ENCODE measurements at places on chromosomes 11 and 22.

DNA sequence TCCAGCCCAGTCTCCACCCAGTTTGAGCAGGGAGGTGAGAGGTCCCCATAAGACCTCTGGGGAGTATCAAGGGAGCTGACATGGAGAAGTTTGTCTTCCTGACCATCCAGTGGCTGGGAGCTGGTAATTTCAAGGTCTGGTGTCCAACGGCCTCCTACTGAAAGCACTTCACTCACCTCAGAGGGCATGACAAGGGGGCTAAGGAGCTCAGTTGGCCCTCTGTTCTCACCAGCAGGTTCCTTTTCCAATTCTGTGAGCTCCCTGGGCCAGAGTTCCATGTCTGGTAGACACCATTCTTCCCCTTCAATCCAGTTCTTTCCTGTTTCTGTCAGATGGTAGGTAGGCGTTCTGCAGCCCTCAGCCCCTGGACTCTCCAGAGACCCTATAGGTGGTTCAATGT, 3.1 kb downstream of the SELENOH start:
- DNase-seq = no peak

GRCh38 chr11:18188796-18189195, 16.2 kb downstream of the MRGPRX4 start:
- no peak for DNase-seq

GRCh38 chr22:41504397-41504796, 35.5 kb downstream of the ACO2 start:
- no peak for DNase-seq

GRCh38 chr22:21834869-21835268, 32.6 kb downstream of the MAPK1 start:
- peak; percentile 53 for DNase-seq

DNA sequence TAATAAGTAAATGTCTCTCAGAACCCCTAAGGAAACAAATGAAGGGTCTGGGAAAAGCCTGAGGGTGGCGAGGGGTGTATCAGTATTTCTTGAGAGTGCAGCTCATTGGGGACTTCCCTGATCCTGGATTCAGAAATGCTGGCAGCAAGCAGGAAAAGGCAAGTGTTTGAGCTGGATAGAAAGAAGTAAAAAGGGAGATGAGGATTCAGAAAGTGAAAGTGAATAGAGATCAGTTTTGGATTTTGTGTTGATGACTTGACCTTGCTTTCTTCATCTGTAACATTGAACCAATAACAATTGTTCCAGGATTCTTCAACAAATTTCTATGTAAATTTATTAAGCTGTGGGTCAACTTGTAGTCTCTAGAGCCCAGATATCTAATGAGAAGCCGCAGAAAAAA, 66.9 kb upstream of the CTSC start:
- DNase-seq = no peak

DNA sequence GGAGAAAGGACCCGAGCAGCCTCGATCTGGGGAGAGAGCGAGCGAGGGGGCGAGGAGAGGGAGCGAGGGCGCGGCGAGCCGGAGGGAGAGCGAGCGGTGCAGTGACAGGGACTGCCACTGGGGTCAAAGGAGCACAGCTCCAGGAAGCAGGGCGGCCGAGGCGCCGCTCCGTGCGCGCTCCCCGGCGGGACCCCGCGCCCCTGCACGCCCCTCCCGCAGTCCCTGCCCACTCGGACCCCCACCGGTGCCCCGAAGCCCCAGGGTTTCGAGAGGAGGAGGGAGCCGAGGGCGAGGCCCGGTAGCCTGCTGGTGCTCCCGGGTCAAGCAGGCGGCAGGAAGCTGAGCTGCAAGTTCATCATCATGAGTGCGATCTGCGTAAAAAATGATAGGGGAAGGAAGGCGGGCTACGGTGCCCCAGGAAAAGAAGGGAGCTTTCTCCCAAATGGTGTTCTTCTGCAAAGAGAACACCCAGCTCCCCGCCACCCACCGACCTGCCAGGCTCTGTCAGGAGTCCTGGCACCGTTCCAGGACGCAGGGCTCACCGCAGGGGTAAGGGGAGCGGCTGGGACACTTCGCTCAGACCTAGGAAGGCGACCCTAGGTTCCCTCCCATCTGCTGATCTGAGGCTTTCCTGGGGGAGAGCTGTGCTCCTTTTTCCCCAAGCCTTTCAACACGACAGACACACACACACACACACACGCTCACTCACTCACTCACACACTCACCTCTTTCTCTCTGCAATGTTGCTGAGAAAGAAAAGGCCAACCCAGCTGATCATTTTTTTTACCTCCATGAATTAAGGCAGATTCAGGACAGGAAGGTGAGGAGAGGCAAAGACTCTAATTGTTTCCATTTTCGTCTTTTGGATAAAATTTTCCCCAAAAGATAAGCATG, at the start of gene MPPED2:
Gene MPPED2, minus strand, starts transcription at position 103 of the 894 bp plus-strand sequence. CDS start 5,980 bp downstream, outside the sequence.
- peak; percentile 42 for DNase-seq

GRCh38 chr11:104124979-104125378, 39.0 kb downstream of the PDGFD start:
- DNase-seq = no peak

DNA sequence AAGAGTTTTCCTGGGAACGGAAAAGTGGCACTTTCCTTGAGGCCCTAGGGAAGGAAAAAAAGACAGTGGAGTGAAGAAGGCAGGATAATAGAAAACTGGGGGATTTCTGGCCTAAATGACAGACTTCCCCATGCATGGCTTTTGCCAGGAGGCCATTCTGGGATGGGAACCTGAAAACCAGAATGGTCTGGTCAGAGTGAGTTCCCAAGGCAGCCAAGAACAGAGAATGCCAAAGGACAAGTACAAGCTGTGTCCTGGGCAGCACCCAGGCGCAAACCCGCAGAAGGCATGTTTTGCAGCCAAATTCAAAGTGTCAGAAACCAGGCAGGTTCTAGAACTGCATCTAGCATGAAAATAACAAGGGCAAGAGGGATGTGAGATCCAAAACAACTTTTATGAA, 162.4 kb downstream of the SPON1 start:
- no peak for DNase-seq

- no peak for DNase-seq
Measured at GRCh38 chr11:134905928-134906327, 493.9 kb upstream of the B3GAT1 start.

DNA sequence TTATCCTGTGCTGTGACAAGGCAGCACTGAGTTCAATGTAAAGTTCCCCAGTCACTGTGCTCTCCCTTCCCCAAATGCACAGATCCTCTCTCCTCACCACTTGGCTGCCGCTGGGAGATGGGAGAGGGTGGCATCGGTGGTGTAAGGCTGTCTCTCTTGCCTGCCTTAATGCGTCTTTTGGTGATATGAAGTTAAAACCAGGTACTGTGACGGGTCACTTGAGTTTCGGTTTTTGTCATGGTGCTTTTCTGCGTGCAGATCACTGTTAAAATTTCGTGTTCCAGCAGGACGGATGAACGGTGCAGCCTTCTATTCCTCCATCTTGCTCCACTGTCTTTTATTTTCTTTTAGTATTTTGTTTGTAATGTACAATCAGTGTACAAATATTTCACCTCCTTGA, 18.6 kb downstream of the GLB1L2 start:
- DNase-seq = no peak

GRCh38 chr22:36901411-36902142, 11.9 kb upstream of the CSF2RB start:
- no peak for DNase-seq

DNA sequence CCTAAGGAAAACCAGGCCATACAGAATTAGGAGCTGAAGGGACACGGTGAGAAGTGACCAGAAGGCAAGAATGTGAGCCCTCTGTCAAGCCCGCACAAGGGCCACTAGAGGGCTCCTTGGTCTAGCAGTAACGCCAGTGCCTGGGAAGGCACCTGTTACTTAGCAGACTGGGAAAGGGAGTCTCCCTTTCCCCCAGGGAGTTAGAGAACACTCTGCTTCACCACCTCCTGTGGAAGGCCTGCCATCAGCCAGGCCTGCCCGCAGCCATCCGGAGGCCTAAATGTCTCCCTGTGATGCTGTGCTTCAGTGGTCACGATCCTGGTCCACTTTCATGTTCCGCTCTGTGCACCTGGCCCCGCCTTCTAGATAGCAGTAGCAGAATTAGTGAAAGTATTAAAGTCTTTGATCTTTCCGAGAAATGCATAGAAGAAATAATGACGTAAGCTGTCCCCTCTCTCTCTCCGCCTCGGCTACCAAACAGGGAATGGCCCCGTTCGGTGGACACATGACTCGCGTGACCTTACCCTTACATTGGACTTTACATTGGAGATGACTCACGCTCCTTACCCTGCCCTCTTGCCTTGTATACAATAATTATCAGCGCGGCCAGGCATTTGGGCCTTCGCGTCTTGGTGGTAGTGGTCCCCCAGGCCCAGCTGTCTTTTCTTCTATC, 10.7 kb upstream of the GSTP1 start:
- DNase-seq = peak; percentile 47

DNA sequence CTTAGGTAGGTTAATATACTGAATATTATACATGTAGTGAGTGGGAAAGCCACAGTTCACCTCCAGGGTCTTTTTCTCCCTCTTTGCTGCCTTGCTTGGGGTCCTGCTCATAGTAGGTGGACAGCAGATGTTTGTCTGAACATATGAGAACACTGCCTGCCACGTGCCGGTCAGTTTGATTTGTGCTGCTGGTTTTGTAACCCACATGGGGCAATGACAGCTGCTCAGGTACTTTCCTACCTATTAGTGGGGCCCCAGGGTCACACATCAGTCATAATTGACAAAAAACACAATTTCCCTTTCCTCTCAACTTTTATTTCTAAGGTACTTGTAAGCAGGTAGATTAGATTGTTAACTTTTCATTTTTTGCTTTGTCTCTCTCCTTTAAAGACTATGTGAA, 43.8 kb downstream of the BMAL1 start:
- no peak for DNase-seq

DNA sequence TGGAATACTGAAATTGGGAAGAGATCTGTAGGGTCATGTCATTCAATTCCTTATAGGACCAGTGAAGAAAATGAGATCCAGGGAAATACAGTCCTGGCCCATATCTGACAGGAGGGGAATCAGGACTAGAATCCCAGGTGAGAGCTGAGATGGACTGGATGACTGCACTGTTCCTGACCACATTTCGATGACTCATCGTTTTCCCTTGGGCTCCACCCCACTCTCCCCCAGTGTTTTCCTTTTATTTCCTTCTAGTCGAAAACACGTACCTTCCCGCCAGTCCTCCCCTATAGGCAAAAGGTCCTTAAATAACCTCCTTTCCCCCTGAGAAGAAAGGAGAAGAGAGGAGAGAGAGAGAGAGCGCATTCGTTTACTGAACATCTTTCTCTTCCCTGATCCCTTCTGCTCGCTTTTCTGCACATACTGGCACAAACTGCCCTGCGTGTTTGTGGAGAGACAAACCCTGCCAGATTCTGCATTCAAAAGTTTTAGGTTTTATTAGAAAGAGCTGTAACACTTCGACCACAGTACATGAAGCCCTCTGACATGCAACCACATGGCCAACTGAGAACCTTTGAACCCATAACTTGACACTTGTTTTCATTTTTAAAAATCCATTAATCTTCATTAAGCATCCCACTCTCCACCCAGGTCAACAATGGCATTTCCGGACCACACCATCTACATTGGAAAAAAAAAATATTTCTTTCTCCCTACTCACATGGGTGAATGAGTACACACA, 565.7 kb downstream of the METTL15 start:
- DNase-seq = no peak

DNA sequence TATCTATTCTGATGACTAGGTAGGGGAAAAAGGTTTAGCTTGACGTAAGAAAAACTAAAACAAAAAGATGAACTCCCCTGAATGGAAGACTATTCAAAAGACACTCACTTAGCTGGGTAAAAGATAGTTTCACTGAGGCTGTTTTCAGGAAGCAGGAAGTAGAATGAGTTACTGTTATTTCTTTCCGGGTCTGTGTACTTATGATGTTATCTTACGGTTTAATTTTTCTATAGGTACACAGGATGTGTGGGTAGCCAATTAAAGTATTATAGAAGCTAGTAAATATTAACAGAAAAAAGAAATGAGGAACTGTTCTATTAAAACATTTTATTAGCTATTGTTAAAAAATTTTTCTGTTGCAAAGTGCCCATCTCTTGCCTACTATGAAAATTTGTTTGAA, 45.8 kb upstream of the MMP7 start:
- DNase-seq = no peak

DNA sequence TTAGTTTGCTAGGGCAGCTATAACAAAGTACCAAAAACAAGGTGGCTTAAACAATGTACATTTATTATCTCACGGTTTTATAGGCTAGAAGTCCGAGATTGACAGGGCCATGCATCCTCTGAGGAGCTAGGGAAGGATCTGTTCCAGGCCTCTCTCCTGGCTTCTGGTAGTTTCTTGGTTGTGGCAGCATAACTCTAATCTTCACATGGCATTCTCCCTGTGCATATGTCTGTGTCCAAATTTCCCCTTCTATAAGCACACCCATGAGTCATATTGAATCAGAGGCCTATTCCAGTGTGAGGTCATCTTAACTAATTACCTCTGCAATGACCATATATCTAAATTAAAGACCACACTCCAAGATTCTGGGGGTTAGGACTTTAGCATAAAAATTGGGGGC, 31.3 kb upstream of the MMP13 start:
- no peak for DNase-seq

GRCh38 chr11:118622376-118623268, 15.2 kb downstream of the PHLDB1 start:
- DNase-seq = no peak

DNA sequence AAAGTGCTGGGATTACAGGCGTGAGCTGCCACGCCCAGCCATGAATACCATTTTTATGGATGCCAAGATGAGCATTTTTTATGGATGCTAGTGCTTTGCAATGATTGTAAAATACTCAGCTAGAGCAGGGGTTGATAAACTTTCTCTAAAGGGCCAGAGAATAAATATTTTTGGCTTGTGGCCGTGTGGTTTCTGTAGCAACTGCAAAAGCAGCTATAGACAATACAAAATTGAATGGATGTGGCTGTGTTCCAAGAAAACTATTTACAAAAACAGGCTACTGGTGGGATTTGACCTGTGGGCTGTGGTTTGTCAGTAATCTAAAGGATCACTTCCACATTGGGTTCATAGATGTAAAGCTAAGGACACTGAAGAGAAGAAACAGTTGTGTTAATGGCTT, 56.0 kb downstream of the COMMD9 start:
- no peak for DNase-seq

DNA sequence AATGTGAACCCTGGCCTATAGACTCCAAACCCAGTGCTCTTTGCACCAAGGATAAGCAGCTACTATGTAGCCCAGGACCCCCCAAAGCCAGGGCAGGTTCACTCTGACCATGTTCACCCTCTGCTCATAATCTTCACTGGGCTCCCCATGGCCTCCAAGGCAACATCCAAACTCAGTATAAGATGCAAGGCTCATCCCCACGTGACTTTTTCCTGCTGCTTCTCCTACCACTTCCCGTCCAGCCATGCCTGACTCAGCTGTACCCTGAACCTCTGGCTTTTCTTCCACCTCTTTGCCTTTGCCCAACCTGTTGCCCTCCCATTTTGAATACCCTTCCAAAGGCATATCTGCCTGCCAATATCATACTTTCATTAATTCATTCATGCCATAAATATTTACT, 27.8 kb downstream of the PDE2A start:
- no peak for DNase-seq

DNA sequence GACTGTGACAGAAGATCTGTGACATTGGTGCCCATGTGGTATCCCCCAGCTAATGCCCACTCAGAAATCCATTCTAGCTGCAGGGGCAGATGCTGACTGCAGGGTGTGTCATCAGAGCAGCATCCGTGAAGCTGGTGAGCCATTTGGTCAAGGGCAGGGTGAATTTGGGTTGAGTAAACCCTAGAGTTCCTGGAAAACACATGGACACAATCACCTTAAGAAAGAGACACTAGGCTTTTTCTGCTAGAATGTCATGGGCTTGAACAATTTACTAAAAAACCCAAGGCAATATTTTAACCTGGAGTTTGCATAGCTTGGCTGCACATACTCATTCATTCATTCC, 100.0 kb downstream of the ADAMTS15 start:
- DNase-seq = no peak

- DNase-seq = no peak
Measured at GRCh38 chr22:18987765-18988164, 51.7 kb upstream of the PRODH start.
